ENCODE measurements at places on chromosomes 6 and 20. TPM values are rescaled to one million over a fixed set of nuclear protein-coding genes. Genes with fewer than 3 reads are reported as not detected.

BNIP5 gene
- not detected for total RNA-seq

CRIP3 gene
- 46.3 TPM for total RNA-seq

CDK5RAP1 gene
- total RNA-seq = 46.6 TPM

IRAK1BP1 gene
- 4.7 TPM for total RNA-seq

MGME1 gene
- total RNA-seq = 56.3 TPM

KCNG1 gene
- 16.0 TPM for total RNA-seq

RBPJL gene
- total RNA-seq = 0.73 TPM

WFDC12 gene
- not detected for total RNA-seq

FBXO30 gene
- 18.8 TPM for total RNA-seq

DNA sequence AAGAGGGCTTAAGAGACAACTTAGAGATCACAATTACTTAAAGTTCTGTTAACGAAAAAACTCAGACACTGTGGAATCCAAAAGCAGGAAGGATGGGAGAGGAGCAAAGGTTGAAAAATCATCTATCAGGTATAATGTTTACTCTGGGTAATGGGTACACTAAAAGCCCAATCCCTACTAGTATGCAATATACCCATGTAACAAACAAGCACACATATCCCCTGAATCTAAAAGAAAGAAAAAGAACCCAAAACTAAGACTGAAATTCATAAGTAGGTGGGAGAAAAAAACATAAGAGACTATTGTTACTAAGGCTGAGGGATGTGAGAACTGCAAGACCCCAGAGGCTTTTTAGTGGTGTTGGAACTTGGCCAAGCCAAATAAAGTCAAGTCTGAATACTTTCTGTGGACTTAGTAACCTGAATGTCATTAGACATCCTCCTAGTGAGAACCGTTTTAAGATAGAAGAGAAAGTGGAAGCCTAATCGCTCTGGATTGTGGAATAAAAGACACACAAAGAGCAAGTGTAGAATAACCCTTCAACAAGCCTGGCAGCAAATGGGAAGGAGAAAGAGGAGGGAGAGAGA lies 189.4 kb upstream of the RNF217 start:
- DNase-seq = no peak

DNA sequence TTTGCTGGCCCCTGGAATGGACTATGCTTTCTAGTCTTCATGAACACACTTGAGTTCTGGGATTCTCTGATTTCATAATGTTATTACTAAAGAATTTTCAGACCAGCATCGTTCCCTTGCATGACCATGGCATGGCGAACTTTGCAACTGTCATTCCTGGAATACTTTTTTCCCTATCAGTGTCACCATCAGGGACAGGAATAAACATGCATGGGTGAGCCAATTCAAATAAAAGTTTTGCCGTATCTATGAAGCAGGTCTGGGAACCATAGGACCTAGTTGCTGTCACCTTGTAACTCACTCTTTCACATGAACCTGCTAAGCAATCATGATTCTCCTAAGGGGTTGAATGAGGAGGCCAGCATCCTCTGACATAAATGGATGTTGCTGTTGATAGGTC lies 68.2 kb upstream of the AGPAT4 start:
- no peak for DNase-seq

GRCh38 chr6:167770291-167770955 lies 56.3 kb upstream of the AFDN start:
- no peak for DNase-seq

DNA sequence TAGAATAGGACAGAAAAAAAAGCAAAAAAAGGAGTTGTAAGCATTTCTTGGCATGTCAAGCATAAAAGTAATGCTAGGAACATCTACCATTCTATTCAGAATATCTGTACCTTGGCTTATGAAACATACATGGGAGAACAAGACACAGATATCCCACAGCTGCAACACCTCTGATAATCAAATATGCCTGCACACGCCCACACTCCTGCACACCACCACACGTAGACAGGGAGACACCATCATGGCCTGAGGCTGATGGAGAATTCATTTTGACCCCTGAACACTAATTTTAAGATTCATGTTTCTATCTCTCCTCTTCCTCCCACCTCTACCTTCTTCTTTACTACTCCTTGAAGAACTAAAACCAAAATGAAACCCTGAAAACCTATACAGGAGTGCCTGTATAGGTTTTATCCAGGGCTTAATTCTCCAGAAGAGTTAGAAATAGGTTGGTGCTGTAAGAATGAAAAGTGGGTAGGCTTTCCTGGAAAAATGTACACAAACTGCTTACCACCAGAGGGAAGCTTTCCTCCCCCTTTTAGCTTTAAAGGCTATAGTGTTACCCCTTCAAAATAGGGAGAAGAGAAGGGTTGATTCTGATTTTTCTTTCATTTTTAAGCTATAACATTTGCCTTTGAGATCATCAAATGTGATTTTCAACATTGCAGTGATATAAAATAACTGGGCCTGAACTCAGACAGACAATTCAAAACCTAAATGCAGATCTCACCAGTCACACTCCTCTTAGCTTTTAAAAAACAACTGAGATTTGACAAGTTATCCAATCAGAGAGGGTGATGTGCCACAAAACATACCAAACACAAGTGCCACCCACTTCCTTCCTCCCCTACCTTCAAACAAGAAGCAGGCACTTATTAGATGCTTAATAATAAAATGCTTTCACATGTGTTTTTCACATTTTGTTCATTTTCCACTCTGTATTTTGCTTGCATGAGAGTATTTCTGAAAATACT lies 57.9 kb downstream of the ELOVL5 start:
- no peak for DNase-seq

- DNase-seq = no peak
These were observed 668.2 kb upstream of the GJE1 start for GRCh38 chr6:141464490-141464889.

DNA sequence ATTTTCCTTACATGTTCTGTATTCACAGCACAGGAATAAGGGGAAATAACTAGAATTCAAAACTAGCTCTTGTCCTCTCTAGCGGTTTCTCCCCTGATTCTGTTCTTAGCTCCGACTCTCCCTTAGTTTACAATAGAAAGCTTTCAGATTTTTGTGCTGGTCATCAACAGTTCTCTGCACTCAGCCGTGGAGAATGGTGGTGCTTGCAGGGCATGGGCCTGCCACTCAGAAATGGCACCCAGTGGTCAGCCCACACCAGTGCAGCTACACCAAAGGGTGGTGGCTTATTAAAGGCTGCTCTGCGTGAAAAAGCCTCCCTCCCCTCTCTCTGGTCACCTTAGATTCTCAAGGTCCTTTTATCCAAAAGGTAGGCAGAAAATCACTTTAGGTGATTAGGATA lies 123.5 kb downstream of the SASH1 start:
- DNase-seq = no peak

DNA sequence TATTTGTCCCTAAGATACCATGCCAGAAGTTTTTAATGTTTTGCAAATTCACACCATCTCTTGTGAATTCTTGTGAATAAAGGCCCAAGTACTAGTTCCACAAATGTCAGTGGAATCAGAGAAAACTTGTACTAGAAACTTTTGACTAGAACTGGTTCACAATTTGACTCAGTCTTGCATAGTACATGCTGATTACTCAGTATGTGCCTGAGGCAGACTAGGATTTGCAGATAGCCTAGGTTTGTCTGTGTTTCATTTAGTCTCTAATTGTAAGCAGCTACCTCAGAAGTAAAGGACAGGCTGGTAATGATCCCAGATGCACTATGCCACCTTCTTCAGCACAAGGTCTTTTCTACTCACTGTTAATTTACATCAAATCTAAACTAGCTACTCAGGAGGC lies 34.2 kb upstream of the GSTA4 start:
- DNase-seq = no peak

DNA sequence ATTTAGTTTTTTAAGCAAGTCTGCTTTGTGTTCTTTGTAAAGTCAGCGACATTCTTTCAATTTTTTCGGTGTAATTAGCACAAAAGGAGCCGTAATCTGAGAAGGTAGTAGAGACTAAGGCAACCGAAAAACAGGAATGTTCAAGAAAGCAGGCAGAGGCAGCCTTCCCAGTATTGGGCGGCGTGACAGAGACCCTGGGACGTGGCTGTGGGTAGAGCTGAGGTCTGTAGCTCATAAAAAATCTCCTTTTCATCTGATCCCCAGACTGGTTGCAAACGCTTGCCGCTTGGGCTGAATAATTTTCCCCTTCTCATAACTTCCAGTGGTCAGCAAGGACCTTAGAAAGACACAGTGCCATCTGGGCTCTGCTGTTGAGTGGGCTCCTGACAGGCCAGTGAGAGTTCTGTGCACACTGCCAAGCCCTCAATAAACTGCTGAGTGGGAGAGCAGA lies 30.8 kb downstream of the GNAS start:
- DNase-seq = no peak

GRCh38 chr6:107275330-107275865 lies 160.1 kb upstream of the BEND3 start:
- DNase-seq = no peak

DNA sequence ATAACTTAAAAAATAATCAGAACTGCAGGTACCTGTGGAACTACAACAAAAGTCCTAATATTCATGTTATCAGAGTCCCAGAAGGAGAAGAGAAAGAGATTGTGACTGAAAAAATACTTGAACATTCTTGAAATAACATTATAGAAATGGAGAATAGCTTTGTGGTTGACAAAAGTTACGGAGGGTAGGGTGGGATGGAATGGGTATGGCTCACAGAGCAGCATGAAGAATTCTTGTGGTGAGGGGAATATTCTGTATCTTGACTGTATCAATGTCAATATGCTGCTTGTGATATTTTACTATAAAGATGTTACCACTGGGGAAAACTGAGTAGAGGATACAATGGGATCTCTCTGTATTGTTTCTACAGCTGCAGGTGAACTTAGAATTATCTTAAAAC lies 122.5 kb downstream of the DST start:
- DNase-seq = no peak

DNA sequence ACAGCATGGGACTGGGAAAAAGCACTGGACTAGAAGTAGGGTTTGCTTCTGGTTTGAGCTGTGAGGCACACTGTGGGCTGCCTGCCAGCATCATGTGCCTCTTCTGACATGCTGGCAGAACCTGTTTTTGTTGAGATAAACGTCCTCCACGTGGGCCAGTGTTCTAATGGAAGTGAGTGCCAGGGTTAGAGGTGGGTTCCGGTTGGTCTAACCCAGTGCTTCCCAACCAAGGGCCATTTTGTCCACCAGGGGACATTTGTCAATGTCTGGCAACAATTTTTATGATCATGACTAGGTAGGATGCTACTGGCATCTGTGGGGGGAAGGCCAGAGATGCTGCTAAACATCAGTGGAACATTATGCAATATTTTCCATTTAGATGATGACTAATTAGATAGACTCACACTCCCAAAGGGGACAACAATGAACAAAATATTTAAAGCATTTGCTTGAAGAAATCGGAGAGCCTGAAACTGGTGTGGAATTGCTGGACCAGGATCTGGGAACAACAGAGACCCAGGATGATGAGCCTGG lies 7.8 kb upstream of the APMAP start:
- DNase-seq = no peak

- DNase-seq = no peak
These were observed 23.6 kb upstream of the DNAAF9 start for GRCh38 chr20:3431109-3431508.

GRCh38 chr6:13116155-13116554 lies 212.2 kb downstream of the TBC1D7 start:
- no peak for DNase-seq

- DNase-seq = no peak
These were observed 21.9 kb downstream of the SPATA2 start for GRCh38 chr20:49893242-49894072.

DNA sequence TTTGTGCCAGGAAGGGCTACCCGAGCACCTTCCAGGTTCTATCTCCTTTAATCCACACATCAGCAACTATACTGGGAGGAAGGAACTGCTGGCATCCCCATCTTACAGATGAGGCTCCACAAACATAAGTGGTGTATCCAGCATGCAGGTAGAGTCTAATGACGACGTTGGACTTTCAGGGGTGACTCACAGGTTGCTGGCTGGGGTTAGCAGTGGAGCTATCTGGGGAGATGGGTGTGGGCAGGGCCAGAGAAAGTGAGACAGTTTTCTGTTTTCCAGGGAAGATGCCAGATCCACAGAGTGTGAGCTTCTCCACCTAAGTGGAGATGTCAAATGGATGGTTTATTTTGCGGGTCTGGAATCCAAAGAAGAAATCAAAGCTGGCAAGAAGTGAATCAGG lies 31.8 kb downstream of the CDH22 start:
- DNase-seq = no peak

GRCh38 chr6:107965746-107966145 lies 7.7 kb upstream of the SEC63 start:
- DNase-seq = no peak

DNA sequence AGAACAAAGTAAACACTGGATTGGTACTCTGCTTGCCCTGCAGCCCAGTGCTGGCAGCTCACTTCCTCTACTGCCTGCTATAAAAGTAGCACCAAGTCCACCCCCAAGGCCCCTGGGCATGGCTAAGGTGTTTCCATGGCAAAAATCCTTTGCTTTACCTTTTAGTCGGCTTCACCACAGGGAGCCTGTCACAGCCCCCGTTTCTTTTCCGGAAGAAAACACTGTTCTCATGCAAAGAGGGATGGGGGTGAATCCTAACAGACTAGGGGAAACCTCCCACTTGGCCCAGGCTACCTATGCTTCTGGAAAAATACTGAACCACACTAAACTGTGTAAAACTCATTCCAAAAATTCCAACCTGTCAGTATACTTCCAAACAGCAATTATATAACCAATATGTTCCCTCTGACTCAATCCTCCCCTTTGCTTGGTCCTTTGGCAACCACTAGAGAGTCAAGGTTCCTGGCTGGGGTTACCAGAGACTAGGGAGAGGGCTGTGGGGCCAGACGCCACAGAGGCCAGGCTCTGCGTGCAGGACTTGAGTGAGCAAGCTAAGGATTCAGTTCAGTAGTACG lies 16.1 kb downstream of the PPIL1 start:
- DNase-seq = no peak

DNA sequence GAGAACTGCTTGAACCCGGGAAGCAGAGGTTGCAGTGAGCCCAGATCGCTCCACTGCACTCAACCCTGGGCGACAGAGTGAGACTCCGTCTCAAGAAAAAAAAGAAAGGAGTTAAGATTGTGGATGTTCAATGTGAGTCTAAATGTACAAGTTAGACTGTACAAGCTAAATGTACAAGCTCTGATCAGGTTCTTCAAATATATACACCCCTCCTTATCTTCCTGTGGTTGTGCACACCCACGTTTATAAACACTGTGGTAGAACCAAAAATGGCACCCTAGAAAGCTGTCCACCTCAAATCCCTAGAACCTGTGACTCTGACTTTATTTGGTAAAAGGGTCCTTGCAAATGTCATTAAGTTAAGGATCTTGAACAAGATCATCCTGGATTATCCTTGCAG lies 11.2 kb upstream of the RANBP9 start:
- no peak for DNase-seq

GRCh38 chr6:113425977-113426660 lies 431.0 kb upstream of the MARCKS start:
- no peak for DNase-seq
